ENCODE measurements at places on chromosomes 7 and 10. TPM values are rescaled to one million over a fixed set of nuclear protein-coding genes. Genes with fewer than 3 reads are reported as not detected.

DNA sequence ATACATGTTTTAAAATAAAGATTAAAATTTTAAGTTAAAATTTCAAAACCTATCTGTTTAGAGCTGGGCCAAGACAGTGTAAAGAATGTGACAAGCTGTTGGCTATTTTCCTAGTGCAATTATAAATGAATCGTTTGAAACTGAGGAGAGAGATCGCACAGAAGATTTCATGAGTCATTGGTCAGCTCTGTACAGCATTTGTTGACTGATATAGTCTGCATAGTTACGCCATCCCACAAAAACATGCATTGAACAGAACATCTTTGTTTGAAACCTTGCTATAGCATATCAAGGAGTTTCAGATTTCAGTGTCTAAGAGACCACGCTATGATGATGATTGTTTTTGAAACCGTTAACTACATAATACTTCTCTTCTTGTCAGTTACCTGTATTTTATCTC, 1.3 kb upstream of the C10orf67 start:
- DNase-seq = peak; percentile 66

The KCP gene
- not detected for total RNA-seq

DNA sequence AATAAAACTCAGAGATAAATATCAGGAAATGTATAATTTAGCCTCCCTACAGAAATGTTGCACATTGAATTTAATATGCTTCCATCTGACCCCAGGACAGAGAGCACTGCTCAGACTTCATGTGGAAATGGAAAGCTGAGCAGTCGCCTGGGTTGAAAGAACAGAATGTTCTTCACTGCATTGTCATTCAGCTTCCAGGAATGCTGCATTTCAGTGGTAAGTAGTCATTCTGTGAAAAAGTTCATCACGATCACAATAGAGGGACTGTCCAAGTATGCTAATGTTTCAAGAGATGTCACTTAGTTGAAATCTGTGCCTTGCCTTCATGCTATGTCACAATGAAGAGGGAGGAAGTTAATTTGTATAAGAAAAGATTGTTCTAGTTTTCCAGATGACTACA, 147.3 kb downstream of the NRCAM start:
- DNase-seq = peak; percentile 12

- DNase-seq = peak; percentile 65
Measured at GRCh38 chr7:7970531-7971307, 2.1 kb downstream of the GLCCI1 start.

DNA sequence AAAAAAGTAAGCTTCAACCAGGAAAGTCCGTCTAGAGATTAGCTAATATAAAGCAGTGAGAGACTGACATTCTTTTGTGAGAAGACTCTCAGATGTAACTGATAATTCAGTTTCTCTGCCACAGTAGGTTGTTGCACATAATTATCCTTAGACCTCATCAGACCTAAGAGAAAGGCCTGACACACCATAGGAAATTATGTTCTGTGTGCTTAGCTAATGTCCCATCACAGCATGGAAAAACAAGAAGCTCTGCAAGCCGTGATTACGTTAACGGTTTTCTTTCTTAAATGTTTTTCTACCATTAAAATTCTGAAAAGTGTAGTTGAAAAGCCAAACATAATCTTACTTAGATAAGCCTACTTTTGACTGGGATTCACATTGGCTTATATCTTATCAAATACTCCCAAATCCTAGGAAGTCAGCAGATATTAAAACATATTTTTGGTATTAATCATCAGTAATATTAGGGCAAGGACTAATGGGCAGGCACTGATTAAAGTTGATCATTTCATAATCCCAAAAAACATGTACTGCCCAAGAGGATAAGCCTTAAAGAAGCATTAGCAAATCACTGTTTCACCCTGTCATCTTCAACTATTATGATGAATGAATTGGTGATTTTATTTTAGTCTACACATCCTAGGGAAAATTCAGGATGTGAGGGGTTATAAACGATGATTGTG, 5.2 kb downstream of the CSTF2T start:
- DNase-seq = no peak

The TAS2R5 gene
- not detected for total RNA-seq

The CLCN1 gene
- not detected for total RNA-seq

DNA sequence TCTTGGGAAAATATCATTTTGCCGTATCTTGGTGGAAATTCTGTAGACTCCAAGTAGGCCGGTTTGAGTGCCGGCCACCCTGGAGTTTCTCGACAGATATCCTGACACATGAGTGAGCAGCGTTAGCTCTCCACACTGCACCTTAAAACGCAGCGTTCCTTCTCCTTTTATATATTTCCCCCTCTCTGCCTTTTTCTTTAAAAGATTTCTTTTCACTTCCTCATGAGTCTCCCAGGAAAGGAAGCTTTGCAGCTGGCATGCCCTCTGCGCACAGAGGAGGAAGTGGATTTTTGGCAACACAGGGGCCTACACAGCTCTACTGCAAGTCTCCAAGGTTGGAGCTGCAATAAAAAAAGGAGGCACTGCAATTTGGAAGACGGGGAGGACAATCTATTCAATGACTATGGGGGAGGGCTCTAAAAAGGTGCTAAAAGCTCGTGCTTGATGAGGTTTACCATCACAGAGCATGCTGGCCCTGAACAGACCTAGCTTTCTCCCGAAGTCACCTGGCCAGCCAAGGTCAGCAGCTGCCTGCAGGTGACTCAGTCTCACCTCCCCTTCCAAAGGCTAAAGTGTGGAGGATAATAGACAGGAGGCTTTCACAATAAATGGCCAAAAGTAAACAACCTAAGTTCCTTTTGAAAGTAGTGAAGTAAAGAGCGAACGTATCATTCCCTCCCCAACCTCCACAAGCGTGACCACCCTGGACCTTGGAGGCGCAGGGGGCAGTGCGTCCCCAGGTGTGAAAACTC, 252.8 kb downstream of the ZMYND11 start:
- no peak for DNase-seq

The PLAU gene
- total RNA-seq = 272 TPM

The GPR37 gene
- 6.2 TPM for total RNA-seq

DNA sequence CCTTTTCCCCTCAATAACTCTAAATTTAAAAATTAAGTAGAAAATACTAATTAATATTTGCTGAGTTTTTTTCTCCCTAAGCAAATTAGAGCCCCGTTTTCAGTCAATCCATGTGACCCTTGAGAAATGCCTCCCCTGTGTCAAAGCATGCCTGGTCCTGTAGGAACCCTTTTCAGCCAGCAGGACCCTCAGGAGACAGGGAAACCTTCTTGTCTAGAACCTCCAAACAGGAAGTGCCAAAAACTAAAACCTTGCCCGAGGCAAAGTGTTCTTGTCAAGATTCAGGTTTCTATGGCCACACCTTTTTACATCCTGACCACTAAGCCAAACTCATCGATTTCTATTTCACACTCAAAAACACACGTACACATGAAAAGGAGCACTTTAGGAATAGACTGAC, 60.1 kb upstream of the NFE2L3 start:
- DNase-seq = peak; percentile 70

The PCDH15 gene
- not detected for total RNA-seq

- DNase-seq = no peak
Measured at GRCh38 chr7:142579946-142580345, 169.3 kb upstream of the PRSS1 start.

GRCh38 chr7:158067931-158068482, 519.6 kb downstream of the PTPRN2 start:
- DNase-seq = no peak

The TMEM72 gene
- total RNA-seq = 2.2 TPM

GRCh38 chr10:114332301-114333192, 71.8 kb downstream of the AFAP1L2 start:
- no peak for DNase-seq

GRCh38 chr7:1940402-1940786, 270.3 kb downstream of the ELFN1 start:
- no peak for DNase-seq

GRCh38 chr10:33094263-33095051, 136.4 kb upstream of the ITGB1 start:
- no peak for DNase-seq

The SFTPA1 gene
- total RNA-seq = not detected

The IGFBP3 gene
- 20.1 TPM for total RNA-seq

DNA sequence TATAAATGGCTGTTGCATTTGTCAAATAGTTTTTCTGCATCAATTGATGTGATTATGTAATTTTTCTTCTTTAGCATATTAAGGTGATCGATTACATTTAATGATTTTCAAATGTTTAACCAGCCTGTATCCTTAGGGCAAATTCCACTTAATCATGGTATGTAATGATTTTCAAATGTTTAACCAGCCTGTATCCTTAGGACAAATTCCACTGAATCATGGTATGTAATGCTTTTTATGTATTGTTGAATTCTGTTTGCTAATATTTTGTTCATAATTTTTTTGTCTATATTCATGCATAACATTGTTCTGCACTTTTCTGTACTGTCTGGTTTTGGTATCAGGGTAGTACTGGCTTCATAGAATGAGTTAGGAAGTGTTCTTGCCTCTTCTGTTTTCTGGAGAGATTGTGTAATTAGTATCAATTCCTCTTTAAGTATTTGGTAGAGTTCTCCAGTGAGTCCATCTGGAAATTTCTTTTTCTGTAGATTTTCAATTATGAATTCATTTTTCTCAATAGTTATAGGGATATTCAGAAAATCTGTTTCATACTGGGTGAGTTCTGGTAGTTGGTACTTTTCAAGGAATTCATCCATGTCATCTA, 393.2 kb upstream of the FOXK1 start:
- DNase-seq = no peak

- DNase-seq = no peak
Measured at GRCh38 chr7:52473756-52474155, 561.7 kb upstream of the POM121L12 start.

- DNase-seq = no peak
Measured at GRCh38 chr7:54544527-54545240, 2.5 kb downstream of the VSTM2A start.

GRCh38 chr7:90502539-90502938, 33.1 kb downstream of the PTTG1IP2 start:
- DNase-seq = no peak

The CHCHD2 gene
- 669 TPM for total RNA-seq

The PDE6C gene
- not detected for total RNA-seq

DNA sequence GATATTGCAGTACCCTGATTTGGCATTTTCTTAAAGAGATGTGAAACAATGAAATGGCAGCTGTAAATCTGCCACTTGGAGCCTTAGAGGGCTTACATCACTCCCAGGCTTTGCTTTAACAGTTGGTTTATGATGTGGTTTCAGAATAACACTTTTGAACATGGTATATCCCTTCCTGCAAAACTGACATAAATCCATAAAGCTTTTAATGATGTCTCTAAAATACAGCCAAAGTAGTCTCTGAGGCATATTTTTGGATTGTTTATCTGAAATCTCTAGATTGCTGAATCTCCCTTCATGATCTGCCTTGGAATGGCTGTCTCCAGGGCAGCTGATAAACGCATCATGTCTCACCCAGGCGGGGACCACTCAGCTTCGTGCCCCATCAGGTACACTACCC, 377.8 kb upstream of the C7orf33 start:
- DNase-seq = no peak
